ENCODE measurements at places on chromosomes 7 and 10.

DNA sequence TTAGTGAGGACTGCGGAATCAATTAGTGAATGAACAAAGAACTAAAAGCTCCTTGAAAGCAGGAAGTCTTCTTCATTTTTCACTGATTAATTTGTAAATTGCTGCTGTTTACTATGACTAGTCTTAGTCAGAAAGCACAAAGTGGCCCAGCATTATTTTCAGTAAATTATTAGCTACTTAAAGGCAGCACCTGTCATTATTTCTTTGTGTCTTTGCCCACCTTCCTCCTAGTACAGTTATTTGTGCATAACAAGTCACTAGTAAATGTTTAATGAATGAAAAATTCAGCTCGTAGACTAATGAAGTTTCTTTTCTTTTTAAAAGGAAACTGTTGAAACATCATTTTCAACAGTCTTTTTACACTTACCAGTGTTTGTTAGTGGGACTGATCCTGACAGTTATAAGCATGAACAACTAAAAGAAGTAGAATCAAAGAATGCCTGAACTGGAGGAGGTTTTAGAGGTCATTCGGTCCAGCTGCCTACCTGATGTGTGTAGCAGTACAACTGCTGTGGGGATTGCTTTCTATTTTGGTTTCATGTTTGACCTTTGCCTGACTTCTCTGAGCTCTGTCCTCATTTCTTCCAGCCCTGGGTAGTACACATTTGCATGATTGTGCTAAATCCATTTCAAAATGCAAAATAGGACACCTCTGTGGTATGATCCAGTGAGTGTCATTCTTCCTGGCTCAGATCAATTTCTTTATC, 140.0 kb upstream of the PHYHIPL start:
- no peak for DNase-seq

DNA sequence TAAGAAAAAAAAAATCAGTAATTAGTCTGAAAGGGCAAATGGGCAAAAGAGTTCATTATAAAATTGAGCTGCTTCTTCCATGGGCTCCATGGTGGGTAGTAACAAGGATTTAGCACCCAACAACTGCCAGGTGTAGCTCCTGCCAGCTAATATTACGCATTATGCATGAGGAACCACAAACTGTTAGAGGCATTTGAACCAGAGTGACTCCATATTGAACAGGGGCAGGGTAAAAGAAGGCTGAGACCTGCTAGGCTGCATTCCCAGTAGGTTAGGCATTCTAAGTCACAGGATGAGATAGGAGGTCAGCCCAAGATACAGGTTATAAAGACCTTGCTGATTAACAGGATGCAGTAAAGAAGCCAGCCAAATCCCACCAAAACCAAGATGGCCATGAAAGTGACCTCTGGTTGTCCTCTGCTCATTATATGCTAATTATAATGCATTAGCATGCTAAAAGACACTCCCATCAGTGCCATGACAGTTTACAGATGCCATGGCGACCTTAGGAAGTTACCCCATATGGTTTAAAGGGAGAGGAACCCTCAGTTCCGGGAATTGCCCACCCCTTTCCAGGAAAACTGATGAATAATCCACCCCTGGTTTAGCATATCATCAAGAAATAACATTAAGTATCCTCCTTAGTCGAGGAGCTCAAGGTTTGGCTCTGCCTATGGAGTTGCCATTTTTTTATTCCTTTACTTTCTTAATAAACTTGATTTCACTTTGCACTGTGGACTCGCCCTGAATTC, 8.7 kb upstream of the PAPSS2 start:
- DNase-seq: no peak

DNA sequence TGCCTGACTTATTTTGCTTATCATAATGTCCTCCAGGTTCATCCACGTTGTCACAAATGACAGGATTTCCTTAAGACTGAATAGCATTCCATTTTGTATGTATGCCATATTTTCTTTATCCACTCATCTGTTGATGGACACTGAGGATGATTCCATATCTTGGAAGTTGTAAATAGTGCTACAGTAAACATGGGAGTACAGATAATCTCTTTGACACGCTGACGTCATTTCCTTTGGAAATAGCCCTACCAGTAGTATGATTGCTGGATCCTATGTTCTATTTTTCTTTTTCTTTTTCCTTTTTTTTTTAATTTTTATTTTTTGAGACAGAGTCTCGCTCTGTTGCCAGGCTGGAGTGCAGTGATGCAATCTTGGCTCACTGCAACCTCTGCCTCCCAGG, 167.6 kb downstream of the CTTNBP2 start:
- DNase-seq: no peak

DNA sequence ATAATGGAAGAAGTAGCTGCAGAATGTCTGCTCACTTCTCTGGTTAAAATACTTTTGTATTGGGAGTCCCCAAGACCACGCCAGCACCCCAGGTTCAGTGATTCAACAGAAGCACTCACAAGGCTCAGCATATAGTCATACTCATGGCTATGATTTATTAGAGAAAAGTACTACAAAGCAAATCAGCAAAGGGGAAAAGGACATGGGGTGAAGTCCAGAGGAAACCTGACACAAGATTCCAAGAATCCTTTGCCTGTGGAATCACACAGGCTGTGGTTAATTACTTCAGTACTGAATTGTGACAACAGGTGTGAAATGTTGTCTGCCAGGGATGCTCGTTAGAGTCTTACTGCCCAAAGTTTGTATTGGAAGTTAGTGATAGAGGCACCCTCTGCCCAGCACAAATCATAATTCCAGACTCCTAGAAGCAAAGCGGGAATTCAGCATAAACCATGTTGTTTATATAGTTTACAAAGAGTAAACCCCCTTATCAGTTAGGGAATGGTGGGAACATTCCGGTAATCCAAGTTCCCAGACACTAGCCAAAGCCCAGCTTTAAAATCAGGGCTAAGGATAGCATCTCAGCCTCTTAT, 79.4 kb downstream of the HYCC1 start:
- no peak for DNase-seq

GRCh38 chr10:22824520-22824919, 103.3 kb upstream of the ARMC3 start:
- no peak for DNase-seq

- DNase-seq: no peak
Observed at GRCh38 chr7:117045927-117046710, 92.8 kb downstream of the ST7 start.

- no peak for DNase-seq
Observed at GRCh38 chr7:151686016-151686766, 166.5 kb upstream of the RHEB start.

- DNase-seq: no peak
Observed at GRCh38 chr10:37314350-37314749, 189.0 kb downstream of the ANKRD30A start.

GRCh38 chr10:125177641-125178640, 17.6 kb upstream of the CTBP2 start:
- peak; percentile 45 for DNase-seq

- no peak for DNase-seq
Observed at GRCh38 chr7:13848681-13849131, 140.8 kb downstream of the ETV1 start.
